ENCODE measurements at places on chromosomes 6 and 20.

DNA sequence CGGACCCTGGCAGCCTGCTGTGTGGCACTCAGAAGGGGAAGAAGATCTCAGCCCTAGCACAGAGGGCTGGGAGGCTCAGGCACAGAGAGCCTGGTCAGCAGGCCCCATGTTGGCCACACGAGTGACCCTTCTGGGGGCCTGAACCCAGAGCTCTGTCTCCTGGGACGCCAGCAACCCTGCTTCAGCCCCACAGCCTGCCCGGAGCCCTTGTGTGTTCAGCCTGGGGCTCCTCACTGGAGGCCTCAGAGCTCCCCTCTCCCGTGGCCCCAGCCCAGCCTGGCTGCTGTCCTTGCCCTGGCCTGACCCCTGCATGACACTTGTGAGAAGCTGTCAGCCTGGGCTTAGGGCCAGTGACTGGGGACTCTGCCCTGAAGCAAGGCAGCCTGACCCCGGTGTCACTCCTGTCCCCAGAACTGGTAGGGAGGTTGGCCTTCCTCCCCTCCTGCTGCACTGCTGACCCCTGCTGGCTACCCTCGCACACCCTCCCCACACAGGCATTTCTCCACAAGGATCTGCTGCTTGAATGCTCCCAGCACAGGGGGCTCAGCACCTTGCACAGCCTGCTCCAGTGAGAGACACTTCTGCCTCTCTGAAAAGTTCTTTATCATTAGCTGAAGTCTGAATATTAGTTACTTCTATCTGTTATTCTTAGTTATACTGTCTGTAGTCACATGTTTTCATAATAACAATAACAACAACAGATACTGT, 15.4 kb upstream of the IP6K3 start:
- peak; percentile 28 for DNase-seq

DNA sequence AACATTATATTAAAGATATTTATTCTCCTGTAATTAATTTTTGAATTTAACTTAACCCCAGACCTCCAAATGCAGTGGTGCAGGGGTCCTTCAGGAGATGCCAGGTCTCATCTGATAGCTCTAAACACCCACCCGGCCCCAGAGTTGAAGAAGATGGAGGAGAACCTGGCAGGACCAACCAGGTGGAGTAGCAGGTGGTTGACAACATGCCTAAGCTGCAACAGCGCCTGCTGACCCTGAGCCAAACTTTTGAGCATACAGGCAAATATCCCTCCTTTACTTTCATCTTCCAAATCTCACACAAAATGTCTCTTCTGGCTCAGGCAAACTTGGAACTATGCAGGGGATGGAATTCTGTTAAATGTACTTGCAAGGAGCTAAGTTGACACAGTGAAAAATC, 145.3 kb upstream of the TCF21 start:
- DNase-seq = no peak

DNA sequence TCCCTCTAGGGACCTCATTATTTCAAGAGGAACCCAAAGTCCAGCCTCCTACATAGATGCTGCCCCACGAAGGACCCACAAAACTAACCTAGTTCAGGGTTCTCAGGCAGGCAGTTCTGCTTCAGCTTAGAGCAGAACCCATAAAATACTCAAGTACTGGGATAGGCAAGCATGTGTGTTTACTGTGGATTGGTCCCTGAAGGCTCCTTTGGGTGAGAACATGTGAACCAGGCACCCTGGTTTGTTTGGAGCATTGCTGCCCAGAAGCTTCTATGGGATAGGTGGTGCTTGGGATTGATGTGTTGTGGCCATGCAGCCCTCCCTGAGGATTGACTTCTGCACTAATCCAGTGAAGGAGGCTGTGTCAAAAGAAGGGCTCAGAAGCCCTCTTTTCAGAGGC, 14.9 kb upstream of the EFHC1 start:
- no peak for DNase-seq

GRCh38 chr6:36054415-36054814, 26.8 kb downstream of the MAPK14 start:
- DNase-seq = no peak

DNA sequence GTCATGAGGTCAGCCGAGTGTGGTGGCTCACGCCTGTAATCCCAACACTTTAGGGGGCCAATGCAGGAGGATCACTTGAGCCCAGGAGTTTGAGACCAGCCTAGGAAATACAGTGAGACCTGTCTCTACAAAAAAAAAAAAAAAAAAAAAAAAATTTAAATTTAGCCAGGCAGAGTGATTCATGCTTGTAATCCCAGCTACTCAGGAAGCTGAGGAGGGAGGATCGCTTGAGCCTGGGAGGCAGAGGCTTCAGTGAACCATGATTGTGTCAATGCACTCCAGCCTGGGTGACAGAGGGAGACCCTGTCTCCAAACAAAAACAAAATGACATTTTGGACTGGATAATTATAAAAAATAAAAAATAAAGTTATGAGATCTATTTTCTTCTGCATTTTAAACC, 56.2 kb downstream of the ADGRF1 start:
- peak; percentile 17 for DNase-seq

- no peak for DNase-seq
Measured at GRCh38 chr6:163243692-163244589, 170.6 kb upstream of the QKI start.

GRCh38 chr20:49445176-49445575, 37.3 kb downstream of the KCNB1 start:
- no peak for DNase-seq

DNA sequence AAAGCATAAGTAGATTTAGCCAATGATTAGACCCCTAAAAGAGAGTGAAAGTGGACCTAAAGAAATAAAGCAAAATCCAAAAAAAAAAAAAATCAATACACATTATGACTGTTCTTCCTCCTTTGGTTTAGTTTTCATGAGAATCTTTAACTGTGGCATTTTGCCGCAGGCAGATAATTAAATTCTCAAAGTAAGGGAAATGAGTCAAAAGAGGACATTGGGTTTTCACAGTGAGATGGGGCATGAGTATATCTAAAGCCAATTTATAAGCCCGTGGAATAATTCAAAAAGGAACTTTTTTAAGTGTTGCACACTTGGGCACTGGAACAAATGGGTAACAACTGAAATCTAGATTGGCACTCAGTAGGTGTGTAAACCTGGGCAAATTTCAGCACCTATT, 230.3 kb downstream of the PKHD1 start:
- no peak for DNase-seq

DNA sequence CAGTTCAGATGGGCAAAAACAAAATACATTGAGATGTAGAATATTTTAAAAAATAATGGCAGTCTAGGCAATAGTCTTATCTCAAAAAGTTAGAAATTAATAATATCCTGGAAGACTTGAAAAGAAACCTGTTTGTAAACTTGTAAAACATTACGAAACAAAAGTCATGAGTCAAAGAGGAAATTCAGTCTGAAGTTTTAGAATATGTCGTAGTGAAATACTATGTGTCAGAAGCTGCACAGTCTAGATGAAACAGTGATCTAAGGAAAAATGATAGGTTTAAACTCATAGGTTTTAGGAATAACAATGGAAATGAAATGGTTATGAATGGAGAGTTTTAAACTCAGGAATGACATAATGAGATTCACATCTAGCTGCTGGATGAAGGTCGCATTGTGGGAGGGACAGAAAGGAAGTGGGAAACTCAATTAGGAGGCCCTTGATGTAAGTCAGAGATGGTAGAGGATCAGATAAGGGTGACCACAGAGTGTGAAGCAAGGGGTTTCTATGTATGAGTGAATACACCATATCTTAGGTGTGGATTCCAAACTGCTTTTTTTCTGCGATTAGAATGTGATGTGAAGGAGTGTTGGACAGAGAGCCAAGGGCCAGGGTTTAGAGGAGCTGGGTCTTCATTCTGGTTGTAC, 2.8 kb downstream of the SNRPB2 start:
- DNase-seq = no peak

DNA sequence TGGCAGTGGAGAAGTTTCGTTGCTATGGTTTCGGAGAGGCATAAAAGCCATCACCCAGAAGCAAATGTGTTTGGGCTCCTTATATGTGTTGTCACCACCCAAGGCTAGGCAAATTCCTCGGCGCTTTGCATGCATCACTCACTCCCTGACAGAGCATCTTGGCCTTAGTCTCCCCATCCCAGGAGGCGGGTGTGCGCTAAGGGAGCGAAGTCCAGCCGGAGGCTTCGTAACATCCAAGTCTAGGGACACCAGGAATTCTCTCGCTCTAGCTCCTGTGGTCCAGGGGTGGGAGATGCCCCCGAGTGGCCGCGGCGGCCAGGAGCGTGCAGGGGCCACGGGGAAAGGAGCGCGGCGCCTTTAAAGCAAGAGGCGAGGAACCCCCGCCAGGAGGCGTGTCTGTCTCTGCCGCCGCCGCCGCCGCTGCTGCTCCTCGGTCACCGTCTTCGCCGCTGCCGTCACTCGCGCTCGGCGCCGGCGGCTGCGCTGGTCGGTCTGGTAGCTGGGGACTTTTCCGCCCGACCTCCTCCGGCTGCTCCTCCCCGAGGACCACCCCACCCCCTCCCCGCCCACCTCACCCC, at the start of gene GRIK2:
GRIK2 (plus strand) TSS at position 458 of the 578 bp plus-strand sequence.
- DNase-seq = peak; percentile 38

- DNase-seq = peak; percentile 21
Measured at GRCh38 chr20:24653306-24653705, 183.9 kb downstream of the SYNDIG1 start.
